ENCODE measurements at places on chromosomes 4 and X. TPM values are rescaled to one million over a fixed set of nuclear protein-coding genes. Genes with fewer than 3 reads are reported as not detected.

Gene ADGRL3
- 7.9 TPM for total RNA-seq

Gene SLC6A14
- total RNA-seq: not detected

Gene ADH1A
- total RNA-seq: 0.27 TPM

Gene HHIP
- total RNA-seq: 16.0 TPM

Gene TMPRSS11F
- not detected for total RNA-seq

Gene GYPB
- not detected for total RNA-seq

Gene GATB
- 18.3 TPM for total RNA-seq

Gene ARHGAP4
- total RNA-seq: 0.27 TPM

Gene GAGE12J
- not detected for total RNA-seq

Gene UVSSA
- total RNA-seq: 32.2 TPM

Gene RRH
- not detected for total RNA-seq

Gene TCEAL6
- not detected for total RNA-seq
